ENCODE measurements at places on chromosomes 2 and 18.

- no peak for DNase-seq
Observed at GRCh38 chr2:24459224-24460161, 31.6 kb upstream of the NCOA1 start.

GRCh38 chr2:174535757-174536703, 49.2 kb upstream of the GPR155 start:
- no peak for DNase-seq

GRCh38 chr2:201275069-201275468, 14.7 kb downstream of the CASP8 start:
- no peak for DNase-seq

DNA sequence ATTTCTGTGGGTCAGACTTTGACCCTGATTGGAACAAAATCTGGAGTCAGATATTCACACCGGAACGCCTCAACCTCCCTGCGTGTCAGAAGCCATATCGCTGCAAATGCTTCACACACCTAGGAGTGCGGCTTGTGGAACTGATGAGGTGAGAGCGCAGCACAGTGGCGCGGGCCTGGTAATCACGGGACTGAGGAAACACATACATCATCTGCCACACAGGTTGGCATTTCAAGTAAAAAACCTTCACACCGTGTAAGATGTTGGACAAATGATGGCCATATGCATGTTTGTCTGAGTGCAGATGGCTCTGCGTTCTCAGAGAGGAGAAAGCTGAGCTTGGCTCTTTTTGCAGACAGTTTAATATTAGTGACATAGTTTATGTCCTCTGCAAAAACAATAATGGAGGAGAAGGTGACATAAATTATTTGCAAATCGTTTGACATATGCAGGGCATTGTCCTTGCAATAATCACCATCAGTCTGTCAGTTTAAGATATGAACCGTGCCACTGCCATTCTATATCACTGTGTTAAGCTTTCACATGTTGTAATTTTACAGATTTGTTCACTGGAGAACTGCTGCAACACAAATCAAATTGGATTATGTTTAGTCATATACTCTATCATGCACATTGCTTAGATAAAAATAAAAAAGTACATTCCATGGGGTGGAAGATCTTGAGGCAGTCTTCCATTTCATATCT, 101.4 kb downstream of the MTX2 start:
- no peak for DNase-seq

DNA sequence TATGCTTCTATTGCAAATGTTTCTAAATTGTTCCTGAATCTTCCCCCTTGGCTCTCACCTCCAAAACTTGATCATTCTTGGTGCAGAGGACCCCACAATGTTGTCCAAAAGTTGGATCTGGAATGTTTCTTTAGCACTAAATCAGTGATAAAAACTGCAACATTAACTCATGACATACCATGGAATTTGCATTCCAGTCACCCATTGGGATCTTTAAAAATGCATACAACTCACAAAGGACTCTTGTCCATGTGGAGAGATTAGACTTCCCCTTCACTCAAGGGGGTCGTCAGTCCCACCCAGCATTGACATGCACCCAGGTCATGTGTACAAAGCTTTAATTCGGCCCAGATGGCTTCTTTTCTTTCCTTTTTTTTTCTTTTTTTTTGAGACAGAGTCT, 169.3 kb downstream of the SETBP1 start:
- DNase-seq: no peak

- peak; percentile 54 for DNase-seq
Observed at GRCh38 chr2:169528271-169528701, 18.8 kb downstream of the KLHL41 start.

GRCh38 chr2:83282043-83282795, 1176.9 kb downstream of the SUCLG1 start:
- DNase-seq: no peak

DNA sequence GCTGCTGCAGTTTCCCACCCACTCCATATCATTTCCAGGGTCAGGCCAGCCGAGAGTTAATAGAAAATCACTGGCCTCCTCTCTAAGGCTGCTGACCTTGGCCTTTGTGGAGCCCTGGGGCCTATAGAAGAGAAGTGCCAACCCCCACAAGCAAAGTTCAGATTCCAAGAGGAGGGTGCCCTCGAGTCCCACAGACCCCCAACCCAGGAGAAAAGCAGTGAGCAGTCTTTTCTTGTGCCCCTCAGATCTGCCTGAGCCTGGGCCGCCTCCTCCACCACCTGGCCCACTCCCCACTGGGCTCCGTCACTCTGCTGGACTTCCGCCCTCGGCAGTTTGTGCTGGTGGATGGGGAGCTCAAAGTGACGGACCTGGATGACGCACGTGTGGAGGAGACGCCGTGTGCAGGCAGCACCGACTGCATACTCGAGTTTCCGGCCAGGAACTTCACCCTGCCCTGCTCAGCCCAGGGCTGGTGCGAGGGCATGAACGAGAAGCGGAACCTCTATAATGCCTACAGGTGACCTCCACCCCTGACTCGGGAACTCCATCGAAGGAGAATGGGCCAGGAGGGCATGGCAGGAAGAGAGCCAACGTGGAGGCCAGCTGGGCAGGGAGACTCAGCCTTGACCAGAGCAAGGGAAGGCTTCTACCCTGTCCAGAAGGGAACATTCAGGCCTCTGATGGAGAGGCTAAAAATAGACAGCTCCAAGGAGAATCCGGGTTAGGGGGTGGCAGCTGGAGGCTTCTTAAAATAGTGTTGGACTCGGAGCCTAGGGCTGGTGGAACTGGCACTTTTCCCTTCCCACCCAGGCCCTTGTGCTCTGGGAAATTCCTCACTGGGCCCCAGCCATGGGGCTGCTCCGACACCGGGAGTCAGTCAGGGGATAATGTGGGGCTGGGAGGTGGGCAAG, 6.2 kb downstream of the PKDCC start:
- peak; percentile 50 for DNase-seq

DNA sequence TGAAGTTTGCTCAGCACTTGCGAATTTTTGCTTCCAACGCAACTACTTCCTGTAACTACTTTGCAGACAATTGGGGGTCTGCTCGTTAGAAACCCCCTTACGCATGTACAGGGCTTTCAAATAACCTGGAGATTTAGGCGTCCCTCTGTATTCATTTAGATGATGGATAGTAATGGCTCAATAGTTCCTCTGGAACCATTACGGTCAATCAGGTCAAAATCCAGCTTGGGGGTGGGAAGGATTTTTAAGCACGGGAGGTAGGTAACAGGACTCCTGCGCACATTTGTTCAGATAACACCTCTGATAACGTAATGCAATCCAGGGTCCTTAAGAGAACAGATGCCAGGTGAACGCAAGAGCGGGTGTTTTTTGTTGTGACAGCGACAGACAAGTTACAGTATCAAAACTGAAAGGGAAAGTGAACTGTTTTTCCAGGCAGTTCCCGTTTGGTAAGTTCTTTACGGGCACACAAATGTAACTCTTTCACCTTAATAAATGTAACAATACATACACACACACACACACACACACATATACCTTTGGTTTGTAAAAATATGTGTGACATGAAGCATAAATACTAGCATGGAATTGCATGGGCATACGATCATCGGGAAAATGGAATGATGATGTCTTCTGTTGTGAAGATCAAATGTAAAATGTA, 3.8 kb upstream of the OSR1 start:
- peak; percentile 55 for DNase-seq

GRCh38 chr18:76656925-76657827, 162.1 kb upstream of the ZNF516 start:
- DNase-seq: peak; percentile 17

Measured in fibroblast of villous mesenchyme (primary cell).